ENCODE measurements at places on chromosomes 4 and X.
A peak's percentile ranks its signal among the peaks of the same experiment; 100 is the strongest.

- no peak for DNase-seq
These were observed 1238.9 kb downstream of the ADGRL3 start for GRCh38 chr4:62439051-62439450.

DNA sequence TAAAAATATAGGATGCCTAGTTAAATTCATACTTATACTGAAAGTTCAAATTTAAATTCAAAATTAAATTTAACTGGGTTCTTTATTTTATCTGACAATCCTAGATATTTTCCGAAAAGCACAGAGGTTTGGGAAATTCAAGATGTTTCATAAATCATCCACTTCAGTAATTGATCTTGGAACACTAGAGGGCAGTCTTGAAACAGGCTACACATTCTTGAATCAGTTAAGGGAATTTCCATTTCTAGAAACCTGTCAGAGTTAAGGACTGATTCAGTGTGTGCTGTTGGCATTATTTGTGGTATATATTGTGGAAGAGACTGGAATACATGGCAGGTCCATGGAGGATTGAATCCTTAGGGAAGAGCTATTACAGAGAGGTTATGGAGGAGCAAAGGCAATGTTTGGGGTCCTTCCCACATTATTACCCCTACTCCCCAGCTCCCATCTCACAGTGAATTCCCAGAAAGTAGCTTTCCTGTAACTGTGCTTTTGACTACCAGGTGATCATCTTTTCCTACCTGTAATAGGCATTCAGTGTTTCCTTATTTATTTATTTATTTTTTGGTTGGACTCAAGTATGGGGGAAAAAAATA lies 92.9 kb downstream of the EGF start:
- no peak for DNase-seq

GRCh38 chrX:50973199-50973598 lies 62.7 kb downstream of the BMP15 start:
- DNase-seq: no peak

DNA sequence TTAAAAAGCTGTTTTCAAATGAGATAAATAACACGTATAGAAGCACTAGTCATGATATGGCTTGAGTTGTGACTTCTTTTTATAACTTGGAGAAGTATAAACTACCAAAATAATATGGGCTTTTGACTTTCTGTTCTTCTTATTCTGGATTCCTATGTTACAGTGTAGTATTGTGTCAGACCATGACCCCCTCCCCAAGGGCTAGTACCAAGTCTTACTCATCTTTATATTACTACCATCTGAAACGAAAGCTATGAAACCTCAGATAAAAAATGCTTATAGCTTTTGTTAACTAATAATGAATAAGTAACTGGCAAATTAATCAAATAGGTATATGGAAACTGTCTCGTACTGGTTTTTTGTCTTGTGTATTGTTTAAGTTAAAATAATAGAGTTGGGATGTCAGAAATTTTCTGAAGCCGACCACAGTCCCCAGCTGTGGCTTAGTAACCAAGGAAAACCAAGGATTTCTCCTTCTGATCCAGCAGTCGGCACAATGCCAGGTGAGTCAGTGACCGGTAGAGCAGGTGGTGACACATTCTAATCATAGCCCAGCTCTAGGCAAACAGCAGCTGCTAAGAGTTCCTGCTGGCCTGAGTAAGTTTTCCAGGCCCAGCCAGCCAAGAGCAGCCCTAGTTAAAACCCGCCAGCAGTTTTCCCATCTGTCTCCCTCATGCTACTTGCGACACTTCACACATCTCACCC lies 163.3 kb upstream of the PRDX4 start:
- DNase-seq: no peak

DNA sequence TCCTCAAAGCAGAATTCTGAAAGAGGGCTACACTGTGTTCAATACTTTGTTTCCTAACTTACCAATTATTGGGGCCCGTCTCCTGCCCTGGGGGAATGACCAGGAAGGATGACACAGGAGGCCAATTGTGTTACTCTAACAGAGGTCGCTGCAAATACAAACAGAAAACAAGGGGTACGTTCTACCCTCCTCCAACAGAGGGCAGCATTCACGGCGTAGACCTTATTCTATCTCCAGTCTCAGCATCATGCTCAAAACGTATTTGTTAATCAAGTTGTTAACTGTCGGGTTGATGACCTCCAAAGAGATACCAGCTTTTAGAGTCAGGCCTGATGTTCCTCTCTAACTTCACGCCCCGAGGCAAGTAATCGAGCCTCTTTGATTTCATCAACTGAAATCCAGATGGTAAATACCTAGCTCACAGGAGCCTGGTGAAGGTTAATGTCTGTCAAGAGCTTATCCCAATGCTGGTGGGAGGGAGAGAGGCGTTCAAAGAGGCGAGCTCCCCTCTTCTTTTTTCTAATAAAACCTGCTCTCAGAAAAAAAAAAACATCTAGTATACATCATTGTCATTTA lies 181.0 kb upstream of the KCNIP4 start:
- peak; percentile 4 for DNase-seq

DNA sequence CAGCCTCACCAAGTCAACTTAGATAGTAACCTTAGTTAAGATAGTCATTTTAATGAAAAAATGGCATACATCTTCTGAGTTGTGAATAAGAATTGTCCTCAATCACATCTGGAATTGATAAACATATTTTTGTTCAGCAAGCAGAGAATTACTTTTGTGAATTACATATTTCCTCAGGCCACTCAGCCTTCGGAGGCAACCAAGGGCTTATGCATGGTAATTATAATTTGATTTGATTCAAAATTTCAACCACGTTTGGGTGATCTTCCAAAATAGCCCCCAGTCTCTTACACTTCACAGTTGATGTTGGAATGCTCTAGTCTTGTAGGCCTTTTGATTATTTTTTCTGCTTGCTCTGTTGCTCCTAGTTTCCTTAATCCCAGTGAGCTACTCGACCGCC lies 63.4 kb downstream of the GALNTL6 start:
- no peak for DNase-seq
